Fibroblast of skin of left biceps (primary cell): ENCODE measurements at places on chromosomes 12 and 14.
A peak's percentile ranks its signal among the peaks of the same experiment; 100 is the strongest.

- DNase-seq, result peak; percentile 84
Measured at GRCh38 chr12:6323340-6323994, 13.0 kb downstream of the PLEKHG6 start.

DNA sequence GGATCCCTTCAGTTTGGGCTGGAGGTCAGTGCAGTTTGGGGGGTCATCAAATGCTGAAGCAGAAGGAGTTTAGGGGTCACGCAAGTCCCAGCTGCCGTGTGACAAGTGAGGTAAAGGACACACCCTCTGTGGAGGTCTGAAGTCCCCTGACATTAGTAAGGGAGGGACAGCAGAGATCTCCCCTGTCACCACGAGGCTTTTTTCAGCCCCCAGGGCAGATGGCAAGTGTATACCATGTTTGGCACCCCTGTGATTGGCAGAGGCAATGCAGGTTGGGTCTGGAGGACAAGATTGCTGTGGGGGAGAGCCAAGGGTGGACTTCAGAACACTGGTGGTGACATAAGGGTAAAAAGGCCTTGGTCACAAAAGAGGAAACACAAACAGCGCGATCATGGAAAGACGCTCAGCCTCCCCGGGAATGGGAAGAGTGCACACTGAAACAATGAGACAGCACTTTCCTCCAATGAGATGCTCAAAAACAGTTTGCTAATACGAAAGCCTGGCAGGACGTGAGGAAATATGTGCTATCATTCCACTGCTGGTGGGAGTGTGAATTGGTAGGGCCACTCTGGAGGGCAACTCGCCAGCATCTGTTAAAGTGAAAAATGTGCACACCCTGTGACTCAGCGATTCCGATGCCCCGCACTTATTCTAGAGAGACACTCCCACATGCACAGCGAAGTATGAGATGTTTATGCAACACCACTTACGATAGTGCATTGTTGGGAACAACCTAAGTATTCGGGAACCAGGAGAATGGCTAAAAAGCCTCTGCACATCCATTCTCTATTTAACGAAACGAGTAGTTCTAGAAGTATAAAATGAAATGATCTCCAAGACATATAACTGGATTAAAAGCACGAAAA lies 14.4 kb upstream of the CD27 start:
- peak; percentile 84 for DNase-seq

GRCh38 chr12:106417926-106418910 lies 60.7 kb downstream of the POLR3B start:
- DNase-seq, result peak; percentile 41

GRCh38 chr14:55170526-55170925 lies 20.9 kb downstream of the DLGAP5 start:
- no peak for DNase-seq

GRCh38 chr14:95961481-95961880 lies 77.7 kb upstream of the C14orf132 start:
- DNase-seq, result no peak

DNA sequence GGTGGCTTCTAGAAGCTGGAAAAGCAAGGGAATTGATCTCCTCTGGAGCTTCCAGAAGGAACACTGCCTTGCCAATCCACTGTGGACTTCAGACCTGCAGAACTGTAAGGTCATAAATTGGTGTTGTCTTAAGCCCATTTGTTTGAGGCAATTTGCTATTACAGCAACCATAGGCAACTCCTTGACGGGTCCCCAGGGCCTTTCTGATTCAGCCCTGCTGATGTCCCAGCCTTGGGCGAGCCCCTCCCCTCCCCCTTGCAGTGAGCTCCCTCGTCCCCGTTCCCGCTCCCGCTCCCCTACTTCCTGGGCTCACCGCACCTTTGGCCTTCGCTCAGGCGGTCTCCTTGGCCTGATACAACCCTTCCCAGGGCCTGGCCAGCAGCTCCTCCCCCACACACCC lies 18.9 kb upstream of the DIO3 start:
- no peak for DNase-seq

- no peak for DNase-seq
Measured at GRCh38 chr14:49641697-49642129, 6.7 kb upstream of the DNAAF2 start.

GRCh38 chr14:72755766-72756165 lies 138.1 kb downstream of the DPF3 start:
- no peak for DNase-seq

DNA sequence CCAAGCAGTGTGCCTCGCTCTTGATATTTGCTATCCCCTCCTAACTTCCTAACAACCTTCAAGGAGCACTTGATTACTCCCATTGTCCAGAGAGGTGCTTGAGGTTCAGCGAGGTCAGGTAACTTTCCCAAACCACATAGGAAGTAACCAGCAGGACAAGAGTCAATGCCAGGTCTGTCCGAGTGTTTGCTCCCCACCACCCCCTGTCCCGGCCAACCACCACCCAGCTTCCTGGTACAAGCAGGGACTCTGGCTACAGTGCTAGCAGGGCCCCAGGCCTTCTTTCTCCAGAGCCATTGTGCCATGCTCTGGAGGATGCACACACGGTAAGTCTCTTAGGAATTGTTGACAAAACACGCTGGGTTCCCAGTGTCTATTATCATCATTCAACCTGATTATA lies 49.2 kb downstream of the SYNE3 start:
- DNase-seq, result no peak

DNA sequence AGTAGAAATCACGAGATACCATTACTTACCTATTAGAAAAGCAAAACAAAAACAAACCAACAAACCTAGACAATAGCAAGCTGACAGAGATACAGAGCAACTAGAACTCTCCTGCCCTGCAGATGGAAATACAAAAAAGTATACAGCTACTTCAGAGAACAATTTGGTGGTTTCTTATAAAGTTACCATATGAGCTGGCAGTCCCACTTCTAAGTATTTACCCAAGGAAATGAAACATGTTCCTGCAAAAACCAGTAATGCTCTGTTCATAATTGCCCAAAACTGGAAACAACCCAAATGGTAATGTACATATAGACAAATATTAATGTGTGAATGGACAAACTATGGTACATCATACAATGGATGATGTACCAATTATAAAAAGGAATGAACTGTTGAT lies 31.7 kb downstream of the FUT8 start:
- DNase-seq, result no peak

DNA sequence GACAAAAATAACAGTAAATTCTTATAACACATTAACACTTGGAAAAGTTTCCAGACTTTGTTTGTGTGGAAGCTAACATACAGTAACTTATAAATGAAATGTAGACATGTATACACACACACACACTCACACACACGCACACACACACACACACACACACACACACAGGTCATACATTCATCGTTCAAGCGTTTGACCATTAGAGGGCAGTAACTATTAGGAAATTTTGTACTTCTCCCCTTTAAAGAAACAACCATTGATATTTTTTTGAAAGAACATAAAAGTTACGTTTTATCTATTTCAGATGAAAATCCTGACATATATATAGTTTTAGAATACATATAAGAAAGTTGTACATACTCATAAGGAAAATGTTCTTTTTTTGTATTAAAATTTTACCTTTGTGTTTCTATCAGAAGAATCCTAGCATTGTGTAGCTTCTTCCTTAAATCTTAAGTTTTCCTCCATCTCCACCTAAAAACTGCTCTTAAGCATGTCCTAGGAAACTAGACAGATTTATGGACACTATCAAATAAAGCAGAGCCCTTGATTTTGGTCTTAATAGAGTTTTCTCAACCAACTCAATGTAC lies 29.0 kb downstream of the PTPRQ start:
- DNase-seq, result peak; percentile 58

DNA sequence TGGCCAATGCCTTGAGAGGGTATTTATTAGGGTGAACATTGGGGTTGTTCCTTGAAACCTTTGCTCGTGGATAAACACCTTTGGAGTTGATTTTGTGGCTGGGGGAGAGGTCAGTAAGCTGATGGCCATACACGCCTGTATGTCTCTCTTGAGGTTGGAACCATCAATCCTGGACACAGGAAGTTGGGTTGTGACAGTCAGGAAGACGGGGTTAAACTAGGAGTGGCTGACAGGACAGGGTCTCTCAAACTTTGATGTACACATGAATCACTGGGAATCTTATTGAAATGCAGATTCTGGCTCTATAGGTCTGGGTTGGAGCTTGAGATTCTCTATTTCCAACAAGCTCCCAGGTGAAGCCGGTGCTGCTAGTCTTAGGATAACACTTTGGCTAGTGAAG lies 12.8 kb upstream of the WSCD2 start:
- no peak for DNase-seq

DNA sequence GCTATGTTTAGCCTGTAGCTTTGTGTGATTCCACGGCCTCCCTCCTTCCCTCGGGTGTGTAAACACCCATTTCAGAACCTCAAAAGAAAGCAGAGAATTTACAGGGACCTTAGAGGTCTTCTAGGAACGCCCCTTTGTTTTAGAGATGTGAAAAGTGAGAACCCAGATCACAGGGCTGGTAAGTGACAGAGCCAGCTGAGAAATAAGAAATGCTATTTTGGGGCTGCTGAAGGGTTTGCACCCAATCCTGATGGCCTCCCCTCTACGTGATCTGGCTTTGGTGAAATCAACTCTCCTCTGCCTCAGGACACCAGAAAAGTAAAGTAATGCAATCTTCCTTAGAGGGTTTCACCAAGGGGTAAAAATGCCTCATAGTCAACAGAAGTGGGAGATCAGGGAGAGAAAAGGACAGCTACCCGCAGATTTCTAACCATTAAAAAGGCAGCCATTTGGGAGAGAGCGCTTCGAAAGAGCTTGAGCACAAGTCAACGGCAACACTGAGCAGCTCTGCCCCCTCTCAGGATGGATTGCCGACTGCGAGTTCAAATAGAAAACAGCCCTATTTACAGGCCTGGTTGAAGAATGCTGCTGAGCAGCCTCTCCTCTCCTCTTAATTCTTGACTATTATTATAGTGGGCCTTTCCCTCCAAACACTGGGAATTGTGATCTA lies 78.5 kb upstream of the RASSF3 start:
- DNase-seq, result no peak

DNA sequence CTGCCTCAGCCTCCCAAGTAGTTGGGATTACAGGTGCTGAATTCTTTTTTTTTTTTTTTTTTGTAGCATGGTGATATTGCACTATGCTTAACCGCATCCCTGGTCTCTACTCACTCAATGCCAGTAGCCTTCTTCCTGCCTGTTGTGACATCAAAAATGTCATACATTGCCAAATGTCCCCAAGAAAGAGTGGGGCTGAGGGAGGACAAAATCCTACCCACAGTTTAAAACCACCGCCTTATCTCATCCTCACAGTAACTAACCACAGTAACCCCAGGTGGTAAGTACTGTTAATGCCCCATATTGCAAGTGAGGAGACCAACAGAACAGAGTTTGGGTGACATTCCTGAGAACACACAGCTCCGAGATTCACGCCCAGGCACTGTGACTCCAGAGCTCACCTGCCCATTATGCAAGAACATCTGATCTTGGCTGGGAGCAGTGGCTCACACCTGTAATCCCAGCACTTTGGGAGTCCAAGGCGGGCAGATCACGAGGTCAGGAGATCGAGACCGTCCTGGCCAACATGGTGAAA lies 19.6 kb downstream of the MORN3 start:
- DNase-seq, result no peak

DNA sequence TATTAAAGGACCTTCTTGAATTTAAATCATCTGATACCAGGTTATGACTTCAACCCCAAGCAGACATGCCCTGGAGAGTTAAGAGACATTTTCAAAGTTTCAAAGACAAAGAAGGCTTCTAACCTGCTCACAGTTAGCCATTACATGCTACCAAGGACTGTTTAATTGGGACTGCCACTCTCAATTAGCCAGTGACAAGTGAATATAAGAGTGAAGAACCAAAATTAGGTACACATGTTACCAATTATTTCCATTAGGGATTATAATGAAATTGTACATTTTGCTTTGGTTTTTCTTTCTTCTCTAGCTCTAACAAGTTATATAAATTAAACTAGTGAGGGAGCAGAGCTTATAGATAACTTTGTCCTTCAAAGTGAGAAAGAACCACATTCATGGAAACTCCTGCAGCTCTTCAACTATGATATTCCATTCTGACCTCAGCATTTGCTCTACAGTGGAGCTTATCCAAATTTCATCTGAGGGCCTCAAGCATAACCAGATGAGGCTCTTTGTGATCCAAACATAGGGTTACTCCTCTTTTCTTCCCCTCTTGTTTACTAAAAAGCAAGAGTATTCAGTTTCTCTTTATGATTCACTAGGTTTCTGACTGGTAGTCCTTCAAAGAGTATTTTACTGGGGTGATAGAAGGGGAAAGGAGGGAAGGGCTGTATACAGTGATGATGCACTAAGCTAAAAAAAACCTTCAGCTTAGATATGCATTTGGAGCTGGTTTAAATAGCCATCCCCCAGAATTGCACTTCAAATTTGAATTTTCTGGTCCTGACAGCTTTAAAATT lies 91.3 kb downstream of the DUSP6 start:
- DNase-seq, result no peak

- no peak for DNase-seq
Measured at GRCh38 chr12:3421191-3421978, 69.6 kb upstream of the PRMT8 start.

DNA sequence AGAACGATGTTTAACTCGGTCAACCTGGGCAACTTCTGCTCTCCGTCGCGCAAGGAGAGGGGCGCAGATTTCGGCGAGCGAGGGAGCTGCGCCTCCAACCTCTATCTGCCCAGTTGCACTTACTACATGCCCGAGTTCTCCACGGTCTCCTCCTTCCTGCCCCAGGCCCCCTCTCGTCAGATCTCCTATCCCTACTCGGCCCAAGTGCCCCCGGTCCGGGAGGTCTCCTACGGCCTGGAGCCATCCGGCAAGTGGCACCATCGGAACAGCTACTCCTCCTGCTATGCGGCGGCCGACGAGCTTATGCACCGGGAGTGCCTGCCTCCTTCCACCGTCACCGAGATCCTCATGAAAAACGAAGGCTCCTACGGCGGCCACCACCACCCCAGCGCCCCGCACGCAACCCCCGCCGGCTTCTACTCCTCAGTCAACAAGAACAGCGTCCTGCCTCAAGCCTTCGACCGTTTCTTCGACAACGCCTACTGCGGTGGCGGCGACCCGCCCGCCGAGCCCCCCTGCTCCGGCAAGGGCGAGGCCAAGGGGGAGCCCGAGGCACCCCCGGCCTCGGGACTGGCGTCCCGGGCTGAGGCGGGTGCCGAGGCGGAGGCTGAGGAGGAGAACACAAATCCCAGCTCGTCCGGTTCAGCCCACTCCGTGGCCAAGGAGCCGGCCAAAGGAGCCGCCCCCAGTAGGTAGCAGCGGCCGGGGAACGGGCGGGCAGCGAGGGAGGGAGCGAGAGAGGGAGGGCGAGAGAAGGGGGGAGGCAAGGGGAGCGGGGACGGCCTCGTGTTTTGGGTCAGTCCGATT lies 513 bp downstream of the HOXC11 start:
- DNase-seq, result no peak

- no peak for DNase-seq
Measured at GRCh38 chr12:49951411-49952240, 1.1 kb downstream of the AQP2 start.

- no peak for DNase-seq
Measured at GRCh38 chr14:79525416-79525815, 685.9 kb downstream of the DIO2 start.

DNA sequence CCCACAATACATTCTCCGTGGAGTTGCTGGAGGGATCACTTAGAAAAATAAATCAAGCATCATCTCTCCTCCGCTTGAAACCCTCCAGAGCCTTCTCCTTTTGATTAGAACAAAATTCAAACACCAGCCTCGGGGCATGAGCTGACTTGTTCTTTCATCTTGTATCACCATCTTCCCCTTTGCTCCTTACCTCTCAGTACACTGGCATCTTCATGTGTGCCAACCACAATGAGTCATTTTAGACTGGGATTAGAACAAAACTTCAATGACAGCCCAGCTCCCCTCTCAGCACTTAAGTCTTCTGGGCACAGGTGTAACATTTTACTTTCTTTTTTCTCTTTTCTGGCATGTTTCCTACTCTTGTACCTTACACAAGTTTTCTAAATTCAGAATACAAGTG lies 1159.2 kb upstream of the TMEM132C start:
- DNase-seq, result no peak

- DNase-seq, result no peak
Measured at GRCh38 chr12:110431957-110432587, 18.1 kb downstream of the ARPC3 start.
